ENCODE measurements at places on chromosomes 3 and 15.
A peak's percentile ranks its signal among the peaks of the same experiment; 100 is the strongest.

DNA sequence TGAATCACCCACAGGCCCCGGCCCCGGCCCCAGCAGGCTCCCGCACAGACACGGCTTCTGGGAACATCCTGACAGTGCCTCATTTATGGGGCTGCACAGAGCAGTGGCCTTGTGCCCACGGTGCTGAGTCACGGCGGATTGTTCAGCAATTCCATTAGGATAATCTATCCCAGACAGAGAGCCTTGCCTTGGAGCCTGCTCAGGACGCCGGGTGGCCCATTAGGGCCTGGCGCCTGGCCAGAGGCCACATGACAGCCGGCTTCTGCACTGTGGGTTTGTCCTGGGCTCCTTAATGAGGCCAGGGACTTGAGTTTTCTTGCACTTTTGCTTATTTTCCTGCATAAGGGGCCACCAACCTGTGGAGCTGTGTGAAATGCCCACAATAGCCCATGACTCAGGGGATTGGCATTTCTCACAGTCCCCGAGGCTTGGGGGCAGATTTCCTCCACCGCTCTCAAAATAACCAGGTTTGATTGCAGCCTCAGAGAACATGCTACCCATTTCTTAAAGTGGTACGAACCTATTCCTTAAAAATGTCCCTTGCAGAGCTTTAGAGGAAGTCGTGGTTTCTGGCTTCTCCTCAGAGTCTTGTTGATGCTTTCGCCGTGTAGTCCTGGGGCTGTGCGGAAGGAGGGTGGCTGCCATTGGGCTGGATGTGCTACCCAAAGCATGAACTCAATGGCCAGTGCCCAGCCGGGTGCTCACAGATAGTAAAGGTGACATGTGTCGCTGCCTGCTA, 19.0 kb downstream of the SYNM start:
- DNase-seq, result peak; percentile 99

DNA sequence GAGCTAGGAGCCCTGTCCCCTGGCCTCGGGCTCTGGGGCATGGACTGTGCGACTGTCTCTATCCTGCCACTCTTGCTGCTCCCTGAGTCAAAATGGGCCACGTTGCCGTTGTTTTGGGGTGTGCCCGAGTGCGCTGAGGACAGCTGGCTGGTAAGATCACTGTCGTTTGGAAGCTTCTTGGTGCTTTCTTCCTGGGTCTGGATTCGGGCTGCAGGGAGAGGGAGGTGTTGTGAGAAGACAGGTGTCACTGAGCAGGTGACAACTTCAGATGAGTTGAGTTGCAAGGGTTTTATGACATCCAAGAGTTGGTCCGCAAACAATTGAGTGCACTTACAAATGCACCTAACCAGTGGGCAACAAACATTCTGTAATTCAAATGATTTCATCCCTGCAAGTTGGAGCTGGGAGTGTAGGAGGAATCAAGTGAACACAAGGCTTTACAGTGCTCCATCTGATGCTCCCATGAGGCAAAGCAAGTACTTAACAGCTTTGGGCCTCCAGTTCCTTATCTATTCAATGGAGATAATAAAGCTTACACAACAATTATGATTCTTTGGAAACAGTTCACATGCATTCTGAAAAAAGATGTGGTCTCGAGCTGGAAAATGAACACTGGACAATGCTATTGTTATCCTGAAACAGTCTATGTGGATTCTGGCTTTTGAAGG, 11.0 kb upstream of the STARD5 start:
- DNase-seq, result no peak

DNA sequence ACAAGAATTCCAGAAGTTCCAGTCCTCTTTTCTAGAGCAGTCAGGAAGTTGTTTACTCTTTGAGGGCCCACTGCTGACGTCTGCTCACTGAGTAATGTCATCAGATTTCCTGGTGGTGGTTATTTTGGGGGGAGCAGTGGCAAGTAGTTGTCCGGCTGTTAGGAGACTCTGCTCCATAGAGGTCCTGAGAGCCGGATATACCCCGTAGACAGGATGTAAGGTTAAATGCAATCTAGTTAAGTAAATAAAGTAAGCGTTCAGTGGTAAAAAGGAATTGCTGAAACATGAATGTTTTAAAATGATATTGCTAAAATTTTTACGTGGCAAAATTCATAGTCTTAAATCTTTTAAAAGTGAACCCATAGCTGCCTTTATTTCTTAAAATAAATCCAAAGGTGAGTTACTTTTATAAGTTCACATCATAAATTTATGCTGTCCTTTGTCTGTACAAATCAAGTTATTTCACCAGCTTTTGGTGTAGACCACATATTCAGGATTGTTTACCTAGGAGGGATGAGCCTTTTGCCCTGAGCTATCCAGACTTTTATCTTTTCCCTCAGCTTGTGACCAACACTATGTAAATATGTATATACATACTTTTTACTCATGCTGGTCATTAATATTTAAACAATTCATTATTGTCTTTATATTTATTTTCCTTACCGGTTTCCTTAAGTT, 65.8 kb downstream of the PDE8A start:
- DNase-seq, result peak; percentile 92

DNA sequence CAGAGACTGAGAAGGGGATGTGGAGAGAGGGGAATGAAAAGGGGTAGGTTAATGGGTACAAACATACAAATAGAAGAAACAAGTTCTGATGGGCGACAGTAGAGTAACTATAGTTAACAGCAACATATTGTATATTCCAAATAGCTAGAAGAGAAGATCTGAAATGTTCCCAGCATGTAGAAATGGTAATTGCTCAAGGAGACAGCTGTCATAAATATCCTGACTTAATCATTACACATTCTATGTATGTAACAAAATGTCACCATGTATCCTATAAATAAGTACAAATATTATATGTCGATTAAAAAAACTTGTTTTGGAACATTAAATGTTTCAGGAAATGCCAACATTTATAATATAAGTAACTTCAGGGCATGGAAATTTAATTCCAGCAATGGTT, 23.3 kb downstream of the FMN1 start:
- no peak for DNase-seq

Measured in fibroblast of skin of back (primary cell).